ENCODE measurements at places on chromosomes 12 and 14.

DNA sequence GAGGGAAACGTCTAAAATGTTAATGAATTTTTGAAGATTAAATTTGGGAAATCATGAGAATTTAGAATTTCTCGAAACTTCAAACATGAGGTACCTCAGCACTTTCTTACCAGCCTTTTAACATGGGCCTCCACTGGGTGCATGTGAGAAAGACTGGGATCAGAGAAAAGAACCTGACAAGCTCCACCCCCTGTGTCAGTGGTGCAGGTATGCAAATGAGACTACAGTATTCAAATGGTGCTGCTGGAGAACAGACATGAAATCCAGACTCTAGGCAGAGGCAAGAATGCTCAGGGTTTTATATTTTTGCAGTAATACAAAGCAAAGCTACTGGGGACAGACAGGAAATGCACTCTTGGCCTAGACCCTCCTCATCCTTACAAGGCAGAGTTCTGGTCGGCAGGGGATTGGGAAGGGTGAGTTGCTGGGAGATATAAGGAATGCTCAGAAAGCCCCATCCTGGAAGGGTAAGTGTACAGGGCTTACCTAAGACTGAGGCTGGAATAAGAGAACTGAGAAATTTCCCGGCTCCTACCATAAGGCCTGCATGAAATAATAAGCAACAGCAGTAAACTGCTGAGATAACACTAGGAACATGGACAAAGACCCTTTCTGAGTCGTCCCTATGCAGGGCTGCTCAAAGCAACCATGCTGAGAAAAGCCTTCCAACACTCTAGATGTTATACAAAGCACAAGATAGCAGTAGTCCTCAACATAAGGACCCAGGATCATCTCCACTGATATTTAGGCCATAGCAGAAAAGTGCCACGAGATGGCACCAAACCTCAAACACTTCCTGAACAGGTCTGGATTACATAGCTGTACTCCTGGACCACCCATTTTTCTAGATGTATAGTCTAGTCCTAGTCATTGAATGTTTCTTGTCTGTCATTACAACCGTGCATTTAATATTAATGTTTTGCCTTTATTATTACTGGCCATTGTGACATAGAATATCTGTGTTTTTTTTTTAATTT lies 260.8 kb downstream of the RASSF9 start:
- DNase-seq: peak; percentile 90

DNA sequence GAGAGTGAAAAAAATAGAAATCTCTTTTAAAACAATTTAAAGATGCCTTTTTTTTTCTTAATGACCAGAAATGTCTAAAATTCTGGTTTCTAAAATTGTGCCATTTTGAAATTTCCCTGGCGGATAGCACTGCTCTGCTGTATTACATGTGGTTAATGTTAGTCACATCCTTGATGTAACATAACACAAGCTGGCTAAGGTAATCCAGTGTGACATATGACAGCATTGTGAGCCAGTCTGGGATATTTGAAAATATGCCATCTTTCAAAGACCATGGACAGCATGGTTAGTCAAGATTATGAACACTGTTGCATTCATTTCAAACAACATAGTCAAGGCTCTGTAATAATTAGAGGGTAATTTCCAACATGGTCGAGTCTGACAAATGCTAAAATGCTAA lies 133.2 kb downstream of the ALX1 start:
- DNase-seq: no peak

DNA sequence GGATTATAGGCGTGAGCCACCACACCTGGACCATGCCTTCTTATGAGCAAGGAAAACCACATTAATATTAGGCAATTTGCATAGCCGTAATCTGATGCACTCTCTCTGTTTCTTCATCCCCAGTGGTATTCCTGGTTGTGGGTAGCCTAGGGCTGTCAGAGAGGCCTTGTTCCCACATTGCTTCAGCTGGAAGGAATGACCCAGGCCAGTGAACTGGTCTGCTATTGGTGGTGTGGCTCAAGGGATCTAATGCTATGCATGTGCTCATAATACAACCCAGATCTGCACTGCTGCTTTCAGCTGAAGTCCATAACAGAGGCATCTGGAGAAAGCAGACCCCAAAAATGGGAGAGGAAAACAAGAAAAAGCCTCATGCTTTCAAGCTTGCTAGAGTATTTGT lies 33.1 kb upstream of the G2E3 start:
- no peak for DNase-seq

GRCh38 chr12:80589077-80589476 lies 118.4 kb upstream of the MYF6 start:
- DNase-seq: no peak

GRCh38 chr12:27334042-27334720 lies 1.5 kb downstream of the BMAL2 start:
- peak; percentile 67 for DNase-seq
